Activated T-helper 1 cell treated with anti-CD3 and anti-CD28 coated beads, Interleukin-12 subunit alpha, Interleukin-12 subunit beta, Interleukin-2, Interleukin-4 antibody, amounts not matched to agents 30 ng/mL and 10 ng/mL and 1 ng/mL, durations not matched to agents 14 hours and 24 hours and 36 hours (primary cell): ENCODE measurements at places on chromosomes 1 and 21. TPM values are rescaled to one million over a fixed set of nuclear protein-coding genes. Genes with fewer than 3 reads are reported as not detected.

- DNase-seq, result no peak
Measured at GRCh38 chr1:205204552-205204951, 7.0 kb downstream of the DSTYK start.

DNA sequence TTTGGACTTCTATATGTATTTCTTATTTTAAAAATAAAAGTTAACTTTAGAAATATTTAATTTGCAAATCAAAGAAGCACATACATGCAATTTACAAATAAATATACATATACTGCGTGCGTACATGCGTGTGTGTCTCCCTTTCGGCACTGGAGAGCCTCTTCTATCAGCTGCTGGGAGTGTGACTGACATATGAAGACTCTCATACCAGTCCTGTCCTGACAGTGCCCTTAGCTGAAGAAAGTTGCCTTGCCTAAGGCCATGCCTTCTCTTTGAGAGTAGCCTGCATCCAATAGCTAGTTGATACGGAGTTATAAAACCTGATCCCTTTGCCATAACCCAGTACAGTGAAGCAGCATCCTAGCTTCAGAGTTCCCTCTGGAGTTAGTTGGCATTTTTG lies 282.4 kb upstream of the NEGR1 start:
- DNase-seq, result no peak

Gene PLEKHA6
- 0.05 and 0.21 TPM in 2 replicates for total RNA-seq

DNA sequence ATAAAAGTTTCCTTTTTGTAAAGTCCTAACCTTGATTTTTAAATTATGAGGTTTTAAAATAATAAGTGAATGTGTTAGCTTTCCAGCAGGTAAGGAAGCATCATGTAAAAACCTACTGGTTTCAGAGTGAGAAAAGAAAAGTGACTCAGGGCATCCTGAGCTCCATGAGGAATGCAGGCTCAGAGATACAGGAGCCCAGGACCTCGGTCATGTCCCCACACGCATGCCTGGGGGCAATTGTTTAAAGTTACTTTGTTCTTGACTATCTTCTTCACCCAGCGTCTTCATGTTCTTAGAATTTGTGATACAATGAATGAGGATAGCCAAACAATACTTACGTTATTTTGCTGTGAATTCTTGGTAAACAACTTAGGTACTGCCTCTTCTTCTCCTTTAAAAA lies 117.4 kb upstream of the PLPPR5 start:
- no peak for DNase-seq

Gene PTGS2
- 0.67 and 0.71 TPM in 2 replicates for total RNA-seq

DNA sequence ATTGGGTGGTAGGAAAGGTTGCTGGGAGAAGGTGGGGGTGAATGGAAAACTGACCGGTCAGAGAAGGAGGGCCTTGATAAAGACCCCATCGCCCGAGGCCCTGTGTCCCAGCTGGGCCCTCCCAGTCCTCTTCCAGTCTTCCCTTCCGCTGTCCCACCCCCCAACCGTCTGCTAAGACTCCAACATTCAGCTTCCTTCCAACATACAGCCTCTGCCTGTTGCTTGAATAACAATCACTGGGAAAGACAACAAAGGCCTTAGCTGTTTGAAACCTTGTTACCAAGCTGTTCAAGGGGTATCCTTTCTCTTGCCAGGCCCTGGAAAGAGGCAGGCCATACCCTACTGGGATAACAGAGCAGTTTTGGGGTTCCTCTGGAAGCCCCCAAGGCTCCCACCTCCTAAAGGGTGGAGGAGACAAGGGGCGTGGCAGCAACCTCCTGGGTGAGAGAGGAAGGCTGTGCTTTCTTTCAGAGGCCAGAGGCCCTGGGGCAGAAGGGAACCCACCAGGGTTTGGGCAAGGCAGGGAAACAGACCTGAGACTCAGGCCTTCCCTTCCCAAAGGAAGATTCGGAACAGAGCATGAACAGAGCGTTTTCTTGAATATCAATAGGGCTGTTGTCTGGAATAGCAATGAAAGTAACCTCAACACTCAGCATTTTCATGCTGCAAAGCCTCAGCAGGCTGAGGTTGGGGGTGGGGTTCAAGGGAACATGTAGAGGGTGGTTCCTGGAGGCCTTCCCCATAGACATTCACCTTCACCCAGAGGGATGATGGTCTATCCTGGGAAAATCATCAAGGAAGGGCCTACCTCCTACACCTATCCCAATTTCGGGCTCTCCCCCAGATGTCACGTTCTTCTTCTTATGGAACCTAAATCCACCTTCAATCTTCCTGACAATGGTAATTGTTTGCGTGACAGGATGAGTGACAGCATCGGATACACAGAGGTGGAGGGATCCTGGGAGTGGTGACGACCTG lies 4.1 kb downstream of the ETNK2 start:
- no peak for DNase-seq

Gene PMVK
- total RNA-seq, result 42.5 and 43.3 TPM in 2 replicates

Gene MANEAL
- 3.6 and 4.0 TPM in 2 replicates for total RNA-seq

Gene KIRREL1
- not detected in 2 replicates for total RNA-seq

- DNase-seq, result no peak
Measured at GRCh38 chr1:203058676-203058935, 27.2 kb downstream of the MYOG start.

DNA sequence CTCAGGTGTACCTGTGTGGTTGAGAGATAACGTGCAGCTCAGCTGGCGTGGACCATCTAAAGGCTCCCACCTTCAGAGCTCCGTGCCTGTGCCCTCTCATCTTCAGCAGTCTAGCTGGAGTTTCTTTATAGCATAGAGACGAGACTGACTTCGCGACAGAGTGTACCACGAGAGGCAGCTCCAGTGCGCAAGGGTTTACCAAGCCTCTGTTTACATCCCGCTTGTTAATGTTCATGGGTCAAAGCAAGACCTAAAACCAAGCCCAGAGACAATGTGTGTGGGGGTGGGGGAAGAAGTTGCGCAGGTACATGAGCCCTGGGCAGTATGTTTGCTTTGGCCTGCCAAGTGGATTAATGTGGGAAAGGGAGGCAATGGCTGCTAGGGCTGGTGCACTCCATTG lies 15.6 kb downstream of the RHOU start:
- DNase-seq, result no peak

GRCh38 chr21:36747041-36747814 lies 48.3 kb downstream of the SIM2 start:
- DNase-seq, result no peak

DNA sequence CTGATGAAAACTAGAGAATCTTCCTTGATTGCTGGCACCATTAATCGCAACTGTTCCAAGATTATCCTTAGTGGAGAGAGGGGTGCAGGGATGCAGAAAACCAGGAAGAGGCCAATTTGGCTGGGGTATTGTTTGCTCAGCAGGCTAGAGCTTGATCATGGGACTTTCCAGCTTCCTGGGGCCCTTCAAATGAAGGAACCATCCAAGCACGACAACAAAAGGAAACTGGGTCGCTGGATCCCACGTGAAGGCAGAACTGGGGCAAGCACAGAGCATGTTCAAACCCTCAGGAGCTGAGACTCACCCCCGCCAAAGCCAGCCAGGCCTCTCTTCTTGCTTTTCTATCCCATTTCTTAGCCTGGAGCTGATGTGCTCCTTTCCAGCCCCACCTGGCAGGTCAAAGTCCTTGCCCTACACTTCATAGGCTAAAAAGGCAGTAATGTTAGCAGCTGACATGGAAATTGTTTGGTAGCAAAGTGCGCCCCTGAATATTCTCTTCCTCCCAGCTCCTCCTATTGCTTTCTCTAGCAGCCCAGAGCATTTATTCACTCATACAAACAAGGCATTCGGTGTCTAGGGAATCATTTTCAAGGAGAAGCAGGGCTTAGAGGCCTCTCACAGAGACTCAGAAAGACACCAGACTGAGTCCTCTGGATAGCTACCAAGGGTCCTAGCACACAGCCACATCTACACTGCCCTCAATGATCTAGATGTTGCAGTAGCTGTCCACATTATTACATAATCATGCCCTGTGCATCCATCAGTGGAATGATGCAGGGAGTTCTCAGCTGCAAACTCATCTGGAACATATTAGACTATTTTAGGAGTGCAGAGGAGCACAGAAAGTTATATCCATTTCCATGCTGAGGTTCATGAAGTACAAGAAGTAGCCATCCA lies 11.5 kb downstream of the KCNA2 start:
- DNase-seq, result no peak

DNA sequence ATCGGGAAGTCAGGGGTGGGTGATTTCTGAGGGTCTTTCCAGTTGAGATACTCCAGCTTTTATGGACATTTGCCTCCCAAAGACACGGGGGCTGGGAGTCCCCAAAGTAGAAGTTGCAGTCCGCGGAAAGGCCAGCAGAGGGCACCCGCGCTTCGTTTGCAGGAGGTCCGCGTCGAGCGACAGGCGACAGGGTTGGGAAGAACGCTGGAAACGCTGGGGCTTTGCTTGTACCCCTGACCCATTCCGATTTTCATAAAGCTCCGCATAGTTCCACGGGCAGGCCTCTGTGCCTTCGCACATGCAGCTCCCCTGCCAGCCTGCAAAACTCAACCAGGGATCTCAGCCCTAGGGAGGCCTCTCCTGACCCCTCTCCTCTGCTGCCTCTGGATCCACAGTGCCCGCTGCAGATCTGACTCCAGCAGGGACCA lies 44.2 kb upstream of the LAPTM5 start:
- DNase-seq, result peak; percentile 63

Gene KRTAP19-1
- not detected in 2 replicates for total RNA-seq

DNA sequence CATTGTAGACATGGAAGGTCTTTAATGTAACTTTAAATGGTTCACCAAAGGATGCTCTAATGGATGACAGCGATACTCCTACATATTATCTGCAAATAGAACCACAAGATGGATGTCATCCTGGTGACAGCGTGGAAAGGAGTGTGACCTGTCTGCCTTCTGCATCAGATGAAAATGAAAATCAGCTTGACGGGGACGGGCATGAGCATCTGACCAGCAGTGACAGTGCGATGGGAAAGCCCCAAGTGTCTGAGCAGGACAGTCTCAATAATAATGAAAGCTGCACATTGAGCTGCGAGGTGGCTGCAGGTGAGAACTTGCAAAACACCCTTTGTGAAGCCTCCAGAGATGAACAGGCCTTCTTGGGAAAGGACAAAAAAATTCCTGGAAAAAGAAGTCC lies 25.2 kb downstream of the CNST start:
- DNase-seq, result no peak

- no peak for DNase-seq
Measured at GRCh38 chr1:58345215-58346035, 201.1 kb downstream of the OMA1 start.

Gene CELA3A
- not detected in 2 replicates for total RNA-seq

DNA sequence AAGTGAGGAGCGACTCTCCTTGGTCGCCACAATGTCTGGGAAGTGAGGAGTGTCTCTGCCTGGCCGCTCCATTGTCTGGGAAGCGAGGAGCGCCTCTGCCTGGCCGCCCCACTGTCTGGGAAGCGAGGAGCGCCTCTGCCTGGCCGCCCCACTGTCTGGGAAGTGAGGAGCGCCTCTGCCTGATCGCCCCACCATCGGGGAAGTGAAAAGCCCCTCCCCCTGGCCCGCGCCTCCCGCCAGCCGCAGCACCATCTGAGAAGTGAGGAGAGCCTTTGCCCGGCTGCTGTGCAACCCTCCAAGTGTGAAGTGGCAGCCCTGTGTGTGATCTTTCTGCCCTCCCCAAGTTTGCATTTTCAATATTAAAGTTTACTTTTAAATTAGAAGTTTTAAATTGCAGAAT lies 95.0 kb upstream of the PPP2R5A start:
- DNase-seq, result no peak

- DNase-seq, result no peak
Measured at GRCh38 chr1:232328486-232329102, 301.3 kb downstream of the SIPA1L2 start.

Gene PAPPA2
- 0.10 and 0.22 TPM in 2 replicates for total RNA-seq

GRCh38 chr1:1173061-1173792 lies 453 bp upstream of the TTLL10 start:
- no peak for DNase-seq

GRCh38 chr1:19376428-19377372 lies 64.6 kb downstream of the SLC66A1 start:
- no peak for DNase-seq

Gene L1TD1
- not detected in 2 replicates for total RNA-seq

DNA sequence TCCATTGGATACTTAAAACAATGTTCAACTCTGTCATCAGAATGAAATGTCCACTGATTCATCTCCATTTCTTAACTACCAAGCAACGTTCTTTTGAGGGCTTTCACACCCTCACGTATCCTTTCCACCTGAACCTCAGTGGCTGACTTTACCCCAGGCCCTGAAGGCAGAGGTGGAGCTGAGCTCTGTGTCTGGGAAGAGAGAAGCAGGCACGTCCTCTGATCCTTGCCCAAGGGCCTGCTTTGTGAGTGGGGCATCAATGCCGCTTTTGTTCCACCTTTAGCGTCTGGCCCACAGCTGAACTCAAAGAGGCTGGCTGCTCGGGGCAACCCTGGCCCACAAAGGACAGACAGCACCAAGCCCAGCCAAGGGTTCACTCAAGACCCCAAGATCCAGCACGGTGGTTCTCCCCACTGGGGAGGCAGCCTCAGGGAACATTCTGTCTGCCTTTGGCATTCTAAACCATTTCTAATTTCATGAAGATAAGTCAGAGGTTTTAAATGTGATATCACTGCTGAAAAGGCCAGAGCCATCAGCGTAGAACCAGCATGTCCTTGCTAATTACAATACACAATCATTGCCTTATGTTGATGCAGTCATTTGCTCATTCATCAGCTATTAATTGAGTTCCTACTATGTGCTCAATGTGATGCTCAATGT lies 126.0 kb upstream of the UBE2U start:
- no peak for DNase-seq

Gene PGBD2
- 7.2 and 8.4 TPM in 2 replicates for total RNA-seq

Gene ZNF697
- total RNA-seq, result 2.9 and 3.0 TPM in 2 replicates

Gene ADGRL2
- not detected in 2 replicates for total RNA-seq

GRCh38 chr1:150233359-150234308 lies 2.3 kb downstream of the ANP32E start:
- no peak for DNase-seq

DNA sequence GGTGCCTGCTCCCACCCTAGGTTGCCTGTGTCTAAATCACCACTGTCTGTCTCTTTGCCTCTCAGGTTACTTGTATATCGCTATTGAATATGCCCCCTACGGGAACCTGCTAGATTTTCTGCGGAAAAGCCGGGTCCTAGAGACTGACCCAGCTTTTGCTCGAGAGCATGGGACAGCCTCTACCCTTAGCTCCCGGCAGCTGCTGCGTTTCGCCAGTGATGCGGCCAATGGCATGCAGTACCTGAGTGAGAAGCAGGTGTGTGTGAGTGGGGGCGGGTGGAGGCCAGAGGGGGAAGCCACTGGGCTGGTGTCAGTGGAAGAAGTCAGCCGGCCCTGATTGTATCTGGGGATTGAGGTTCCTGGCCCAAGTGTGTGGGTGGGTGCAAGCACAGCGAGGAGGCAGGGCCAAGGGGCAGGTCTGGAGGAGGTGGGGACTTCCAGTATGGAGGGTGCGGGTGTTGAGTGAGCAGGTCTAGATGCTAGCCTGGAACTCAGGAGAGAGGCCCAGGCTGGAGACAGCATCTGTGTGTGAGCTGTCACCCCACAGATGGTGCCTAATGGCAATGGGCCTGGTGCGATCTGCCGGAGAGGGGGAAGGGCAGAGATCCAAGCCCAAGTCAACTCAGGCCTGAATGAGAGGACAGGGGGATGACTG lies 17.2 kb downstream of the TIE1 start:
- DNase-seq, result no peak
